ENCODE measurements at places on chromosomes 2 and 18.
A peak's percentile ranks its signal among the peaks of the same experiment; 100 is the strongest.

DNA sequence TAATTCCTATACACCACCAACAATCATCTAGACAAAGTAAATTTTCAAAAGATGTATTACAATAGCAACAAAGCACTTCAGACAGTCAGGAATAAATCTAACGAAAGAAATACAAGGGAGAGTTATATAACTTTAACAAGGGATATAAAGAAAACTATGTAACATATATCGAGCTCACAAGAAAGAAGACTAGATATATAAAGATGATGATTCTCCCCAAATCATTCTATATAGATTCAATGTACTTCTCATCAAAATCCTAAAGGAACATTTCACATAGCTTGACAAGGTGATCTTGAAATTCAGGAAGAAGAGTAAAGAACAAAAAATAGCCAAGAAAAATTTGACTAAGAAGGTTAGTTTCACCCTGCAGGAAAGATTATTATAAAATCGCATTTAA is 179.4 kb downstream of the SP3 start:
- no peak for DNase-seq

- peak; percentile 15 for DNase-seq
These were observed at the start of gene DOCK10 for GRCh38 chr2:225041851-225042799. Gene DOCK10 (minus strand): TSS chr2:225042468. CDS start chr2:225042374, 94 bp downstream.

DNA sequence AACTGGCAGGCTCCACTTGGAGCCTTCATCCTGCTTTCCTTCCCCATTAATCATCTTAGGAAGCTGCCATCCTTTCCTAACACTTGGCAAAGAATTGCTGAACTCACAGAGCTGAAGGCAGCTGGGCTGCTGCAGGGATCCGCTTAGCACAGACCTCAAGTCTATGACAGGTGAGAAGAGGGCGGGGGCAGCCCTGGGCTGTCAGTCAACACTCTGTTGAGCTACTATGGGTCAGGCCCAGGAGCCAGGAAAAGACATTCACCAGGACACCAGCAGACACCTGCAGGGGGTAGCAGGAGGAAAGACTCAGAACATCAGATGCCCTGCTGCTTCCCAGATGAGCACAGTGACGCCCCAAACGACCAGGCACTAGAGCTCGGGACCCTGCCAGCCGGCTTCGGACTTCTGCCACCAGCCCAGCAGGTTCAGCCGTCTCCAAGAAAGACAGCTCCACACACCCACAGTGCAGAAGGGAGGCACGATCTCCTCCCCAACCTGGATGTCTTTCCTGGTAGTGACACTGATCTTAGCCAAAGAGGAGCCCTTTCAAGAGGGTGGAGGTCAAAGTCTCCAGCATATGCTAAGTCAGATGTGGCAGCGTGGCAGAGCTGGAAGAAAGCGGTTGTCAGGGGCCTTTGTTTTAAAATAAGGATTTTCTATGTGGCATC is 55.2 kb downstream of the SNORC start:
- no peak for DNase-seq

DNA sequence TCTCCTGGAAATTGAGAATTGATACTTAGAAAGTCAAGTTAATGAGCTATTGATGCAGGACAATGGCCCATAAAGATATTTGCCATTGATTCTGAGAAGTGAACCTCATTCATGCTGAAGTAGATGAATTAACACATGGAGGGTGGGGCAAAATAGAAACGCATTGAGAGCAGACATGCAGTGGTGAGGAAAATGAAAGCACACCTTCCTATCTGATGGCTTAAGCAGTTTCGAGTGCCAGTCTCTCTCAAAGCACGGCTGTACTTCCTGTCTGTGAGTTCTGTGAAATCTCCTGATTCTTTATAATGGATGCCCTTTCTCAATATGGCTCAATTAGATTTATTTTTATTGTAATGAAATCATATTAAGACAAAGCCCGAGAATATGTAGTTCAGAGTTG is 247.0 kb downstream of the TMX3 start:
- no peak for DNase-seq

DNA sequence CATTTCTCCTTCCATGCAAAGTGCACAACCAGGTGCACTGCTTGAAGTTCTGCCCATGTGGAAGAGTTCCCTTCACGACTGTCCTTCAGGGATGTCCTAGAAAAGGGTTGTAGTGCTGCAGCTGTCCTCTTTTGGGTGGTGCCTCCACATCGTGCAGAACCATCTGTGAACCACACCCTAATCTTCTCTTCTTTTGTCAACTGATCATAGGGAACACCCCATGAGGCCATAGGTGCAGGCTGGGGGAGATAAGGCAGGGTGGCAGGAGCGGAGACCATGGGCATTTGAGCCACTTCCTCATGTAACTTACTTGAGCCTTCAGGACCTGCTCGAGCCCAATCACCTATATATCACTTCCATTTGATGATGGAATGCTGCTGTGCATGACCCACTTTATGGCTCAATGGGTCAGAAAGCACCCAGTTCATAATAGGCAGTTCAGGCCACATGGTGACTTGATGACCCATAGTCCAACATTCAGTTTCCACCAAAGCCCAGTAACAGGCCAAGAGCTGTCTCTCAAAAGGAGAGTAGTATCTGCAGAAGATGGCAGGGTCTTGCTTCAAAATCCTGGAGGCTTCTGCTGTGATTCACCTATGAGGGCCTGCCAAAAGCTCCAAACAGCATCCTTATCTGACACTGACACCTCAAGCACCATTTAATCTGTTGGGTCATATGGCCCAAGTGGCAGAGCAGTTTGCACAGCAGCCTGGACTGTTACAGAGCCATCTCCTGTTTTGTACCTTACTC is 84.7 kb upstream of the CYRIA start:
- no peak for DNase-seq

DNA sequence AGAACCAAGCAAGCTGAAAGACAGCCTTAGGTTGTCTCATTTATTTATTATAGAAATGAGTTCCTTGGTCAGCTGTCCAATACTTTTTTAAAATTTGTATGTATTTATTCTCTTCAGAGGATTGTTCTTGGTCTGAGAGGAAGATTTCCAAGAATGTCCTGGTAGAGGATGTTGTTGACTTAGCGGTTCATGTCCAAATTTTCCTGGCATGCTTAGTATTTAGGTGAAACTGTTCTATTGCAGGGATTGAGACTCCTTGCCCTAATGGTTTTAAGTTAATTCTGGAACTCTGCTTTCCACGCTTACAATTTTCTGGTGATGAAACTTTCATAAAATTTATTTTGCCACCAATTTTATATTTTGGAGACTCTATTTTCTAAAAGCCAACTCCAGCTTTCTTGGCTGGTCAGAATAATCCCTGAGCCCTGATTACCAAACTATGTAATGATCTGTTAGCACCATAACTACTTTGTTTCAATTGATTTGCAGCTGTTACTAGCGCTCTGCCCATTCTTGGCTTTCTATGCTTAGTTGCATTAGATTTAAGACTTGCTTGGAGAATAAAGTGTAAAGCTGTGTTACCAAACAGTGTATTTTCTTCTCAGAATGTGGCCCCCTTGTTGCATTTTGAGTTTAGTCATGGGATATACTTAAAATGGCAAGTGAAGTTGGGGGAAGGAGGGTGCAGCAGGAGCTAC is 1868.8 kb upstream of the CELF4 start:
- DNase-seq = no peak

- no peak for DNase-seq
These were observed 303.7 kb downstream of the PTGR3 start for GRCh38 chr18:74905247-74905646.

DNA sequence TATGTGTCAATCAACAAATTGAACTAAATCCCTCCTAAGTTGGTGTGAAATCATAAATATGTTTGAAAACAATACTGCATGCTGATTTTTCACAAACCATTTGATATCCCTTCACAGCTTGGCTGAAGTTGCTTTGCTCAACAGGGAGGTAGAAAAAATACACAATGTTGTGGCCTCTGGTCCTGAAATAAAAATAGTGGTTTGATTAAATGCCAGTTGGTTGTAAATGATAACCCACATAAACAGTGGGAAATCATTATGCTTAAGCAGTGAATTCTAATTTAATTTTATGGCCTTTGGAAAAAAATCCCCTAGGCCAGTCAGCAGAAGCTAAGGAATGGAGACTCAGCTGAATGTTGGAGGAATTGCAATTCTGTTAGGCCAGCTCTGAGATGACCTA is 359.4 kb upstream of the CWC22 start:
- no peak for DNase-seq

DNA sequence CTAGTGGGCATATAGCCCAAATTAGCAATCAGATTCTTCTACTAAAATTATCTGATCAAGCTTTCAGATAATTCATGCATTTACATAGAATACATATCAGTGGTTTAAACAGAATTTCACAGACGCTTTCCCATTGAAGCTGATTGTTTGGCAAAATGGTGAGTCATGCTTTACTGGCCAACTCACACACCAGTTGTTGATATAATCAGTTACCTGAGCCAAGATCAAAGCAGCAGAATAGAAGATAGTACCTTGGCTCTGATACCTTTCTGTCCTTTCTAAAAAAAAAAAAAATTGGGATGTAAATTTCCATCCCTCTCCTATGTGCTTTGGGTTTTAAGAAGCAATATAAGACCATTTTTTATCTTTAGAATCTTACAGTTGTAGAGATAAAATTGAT is 178.0 kb downstream of the MCFD2 start:
- no peak for DNase-seq

DNA sequence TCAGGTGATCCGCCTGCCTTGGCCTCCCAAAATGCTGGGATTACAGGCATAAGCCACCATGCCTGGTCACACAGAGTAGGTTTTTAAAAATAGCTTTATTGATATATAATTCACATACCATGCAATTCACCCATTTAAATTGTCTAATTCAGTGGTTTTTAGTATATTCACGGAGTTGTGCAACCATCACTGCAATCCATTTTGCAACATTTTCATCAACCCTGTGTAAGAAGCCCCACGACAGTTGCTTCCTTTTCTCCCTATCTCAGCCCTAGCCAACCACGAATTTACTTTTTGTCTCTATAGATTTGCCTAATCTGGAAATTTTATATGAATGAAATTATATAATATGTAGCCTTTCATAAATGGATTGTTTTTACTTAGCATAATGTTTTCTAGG is 266.4 kb downstream of the NAPG start:
- no peak for DNase-seq

GRCh38 chr2:200616193-200616592 is 30.4 kb downstream of the AOX1 start:
- no peak for DNase-seq
